ENCODE measurements at places on chromosomes 13 and 19.

GRCh38 chr19:57664269-57665127 lies 4.2 kb upstream of the ZSCAN4 start:
- DNase-seq = no peak

GRCh38 chr13:109682534-109683244 lies 103.7 kb downstream of the IRS2 start:
- DNase-seq = no peak

GRCh38 chr13:26475176-26476110 lies 82.0 kb upstream of the WASF3 start:
- no peak for DNase-seq

DNA sequence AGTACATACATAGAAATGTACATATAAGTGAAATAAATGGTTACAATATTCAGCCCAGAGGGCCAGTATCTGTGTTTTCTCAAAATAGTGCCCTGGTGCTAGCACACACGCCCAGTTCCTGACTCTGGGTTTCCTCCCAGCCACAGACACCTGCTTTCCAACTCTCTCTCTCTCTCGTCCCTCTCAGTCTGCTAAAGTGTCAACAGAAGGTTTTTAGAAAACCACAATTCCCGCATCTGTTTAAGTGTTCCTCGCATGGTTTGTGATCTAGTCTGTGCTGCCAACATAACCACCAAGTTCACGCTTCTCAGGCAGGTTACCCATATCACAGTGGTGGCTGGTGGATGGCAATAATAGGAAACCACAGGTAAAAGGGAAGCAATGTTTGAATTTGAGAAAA lies 17.8 kb upstream of the UPF3A start:
- DNase-seq = peak; percentile 68

DNA sequence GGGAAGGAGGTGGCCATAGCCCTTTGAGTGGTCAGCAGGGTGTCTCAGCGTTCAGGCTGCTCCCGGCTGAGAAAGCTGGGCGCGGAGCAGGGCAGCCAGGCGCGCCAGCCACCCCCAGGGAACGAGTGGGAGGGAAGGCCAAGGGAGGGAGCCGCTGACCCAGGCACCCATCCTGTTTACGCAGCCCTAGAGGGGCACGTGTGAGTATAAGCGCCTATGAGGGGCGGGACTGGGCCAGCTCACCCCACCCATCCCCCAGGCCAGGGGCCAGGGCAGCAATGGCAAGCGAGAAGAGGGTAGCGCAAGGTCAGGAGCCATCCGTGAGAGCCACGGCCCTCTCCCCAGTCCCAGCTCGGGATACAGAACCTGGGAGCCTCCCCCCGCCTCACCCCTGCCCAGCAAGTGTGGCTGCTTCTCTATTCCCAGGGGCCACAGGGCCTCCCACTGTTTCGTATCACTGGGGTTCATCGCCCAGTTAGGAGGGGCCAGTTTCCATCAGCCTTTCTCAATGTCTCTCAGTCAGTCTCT lies 897 bp upstream of the DMKN start:
- no peak for DNase-seq

- no peak for DNase-seq
These were observed 1138.8 kb upstream of the PCDH9 start for GRCh38 chr13:68368922-68369321.

GRCh38 chr13:42221121-42221765 lies 50.7 kb upstream of the AKAP11 start:
- DNase-seq = no peak

- DNase-seq = no peak
These were observed 59.6 kb downstream of the USP12 start for GRCh38 chr13:27112006-27112405.

DNA sequence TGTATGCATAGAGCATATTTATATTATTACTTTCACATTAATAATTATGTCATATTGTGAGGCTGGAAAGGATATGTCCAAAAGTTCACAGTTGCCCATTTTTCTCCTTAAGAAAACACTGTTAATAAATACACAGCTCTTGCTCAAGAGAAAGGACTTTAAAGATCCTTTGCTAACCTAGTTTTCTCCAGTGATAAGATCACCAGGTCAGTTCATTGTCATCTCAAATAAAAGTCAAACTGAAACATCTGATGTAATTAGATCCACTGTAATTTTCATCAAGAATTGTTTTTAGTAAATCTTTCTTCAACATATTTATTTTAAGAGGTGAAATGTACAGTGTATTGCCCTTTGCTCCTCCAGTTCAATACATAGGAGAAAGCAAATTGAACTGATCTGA lies 82.8 kb upstream of the KLHL1 start:
- no peak for DNase-seq

DNA sequence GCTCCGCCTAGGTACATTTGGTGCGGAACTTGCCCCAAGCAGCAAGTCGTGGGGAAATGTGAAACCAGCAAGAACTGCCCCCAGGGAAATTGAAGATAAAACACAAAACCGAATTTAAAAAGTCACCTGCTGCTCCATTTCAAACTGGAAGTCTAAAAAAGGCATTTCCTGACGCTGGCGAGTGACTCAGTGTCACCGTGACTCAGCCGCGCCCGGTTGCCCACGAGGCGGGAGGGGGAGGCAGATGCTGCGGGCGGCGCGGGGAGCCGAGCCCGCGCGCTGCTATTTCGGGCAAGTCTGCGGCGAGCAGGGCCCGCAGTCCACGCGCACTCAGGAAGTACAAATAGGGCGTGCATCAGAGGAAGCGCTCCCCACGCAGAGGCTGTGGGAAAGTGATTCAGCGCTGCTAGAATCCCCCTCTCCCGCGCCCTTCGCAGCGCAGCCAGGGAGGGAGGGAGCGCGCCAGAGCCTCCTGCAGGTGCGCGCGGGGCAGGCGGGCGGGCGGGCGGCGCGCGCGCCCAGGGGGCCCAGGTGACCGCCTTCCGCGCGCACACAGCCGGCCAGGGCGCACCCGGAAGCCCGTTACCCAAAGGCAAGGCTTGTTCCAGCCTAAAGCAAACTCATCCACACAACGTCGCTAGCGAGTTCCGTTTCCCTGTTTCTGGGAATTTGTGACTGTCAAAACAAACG lies 168.8 kb downstream of the COL4A1 start:
- peak; percentile 60 for DNase-seq

- no peak for DNase-seq
These were observed 8.3 kb upstream of the EPHX3 start for GRCh38 chr19:15240515-15240914.

GRCh38 chr13:111265006-111265700 lies 55.3 kb upstream of the TEX29 start:
- no peak for DNase-seq

- DNase-seq = no peak
These were observed 541 bp downstream of the ELF1 start for GRCh38 chr13:41018602-41018948.

DNA sequence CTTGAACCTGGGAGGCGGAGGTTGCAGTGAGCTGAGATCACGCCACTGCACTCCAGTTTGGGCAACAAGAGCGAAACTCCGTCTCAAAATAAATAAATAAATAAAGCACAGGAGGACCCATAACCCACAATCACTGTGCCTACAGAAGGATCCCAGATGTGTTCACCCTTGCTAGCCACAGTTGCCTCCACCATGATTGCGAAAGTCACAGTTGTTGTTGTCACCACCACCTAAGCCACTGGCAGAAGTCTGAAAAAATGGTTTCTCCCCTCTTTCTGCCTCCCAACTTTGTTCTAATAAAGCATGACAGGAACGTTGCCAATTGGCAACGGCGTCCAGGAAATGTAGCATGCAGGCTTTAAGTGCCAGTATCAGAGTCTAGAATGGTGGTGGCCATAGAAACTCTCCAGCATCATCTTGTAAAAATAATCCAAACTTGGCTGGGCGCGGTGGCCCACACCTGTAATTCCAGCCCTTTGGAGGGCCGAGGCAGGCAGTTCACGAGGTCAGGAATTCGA lies 2.2 kb upstream of the EPS15L1 start:
- no peak for DNase-seq

GRCh38 chr13:30600496-30600895 lies 17.2 kb upstream of the USPL1 start:
- DNase-seq = no peak

DNA sequence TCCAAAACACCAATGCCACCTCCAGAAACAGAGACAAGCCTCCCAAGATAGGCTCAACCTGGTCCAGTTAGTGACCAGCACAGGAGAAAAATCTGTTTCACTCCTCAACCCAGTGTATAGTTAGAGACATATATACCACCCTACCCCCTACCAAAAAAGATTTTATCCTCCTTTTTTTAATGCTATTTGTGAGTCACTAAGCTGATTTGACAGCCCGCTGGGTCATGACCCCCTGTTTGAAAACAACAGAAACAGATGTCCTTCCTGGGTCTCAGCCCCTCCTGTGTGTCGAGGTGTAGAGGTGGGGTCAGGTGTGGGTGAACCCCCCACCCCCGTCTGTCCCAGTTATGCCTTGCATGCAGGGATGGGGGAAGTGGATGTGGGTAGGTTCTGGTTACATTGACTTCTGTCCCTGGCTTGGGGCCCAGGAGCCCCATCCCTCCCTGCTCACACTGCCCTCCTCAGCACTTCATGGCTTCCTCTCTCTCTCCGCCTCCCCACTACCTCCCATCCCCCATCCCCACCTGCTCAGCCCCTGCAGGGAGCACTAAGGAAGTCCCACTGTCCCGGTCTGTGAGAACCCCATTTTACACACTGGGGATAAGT lies 14.0 kb upstream of the TOMM40 start:
- peak; percentile 53 for DNase-seq

DNA sequence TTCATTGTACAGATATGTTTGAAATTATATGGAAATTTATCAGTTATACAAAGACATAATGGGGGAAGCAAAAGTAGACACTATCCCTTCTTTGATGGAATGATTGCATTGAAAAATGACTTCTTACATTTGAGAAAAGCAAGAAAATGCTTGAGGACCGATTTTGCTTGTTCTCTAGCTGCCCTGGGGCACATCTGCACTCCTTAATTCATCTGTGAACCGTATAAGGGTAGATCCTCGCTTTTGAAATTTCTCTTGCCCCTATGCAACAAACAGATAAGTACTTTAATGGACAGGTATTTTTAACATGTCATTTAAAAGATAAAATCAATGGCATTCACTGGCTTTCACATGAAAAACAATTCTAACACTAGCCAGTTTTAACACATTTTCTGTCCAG lies 13.5 kb upstream of the MLNR start:
- DNase-seq = no peak

DNA sequence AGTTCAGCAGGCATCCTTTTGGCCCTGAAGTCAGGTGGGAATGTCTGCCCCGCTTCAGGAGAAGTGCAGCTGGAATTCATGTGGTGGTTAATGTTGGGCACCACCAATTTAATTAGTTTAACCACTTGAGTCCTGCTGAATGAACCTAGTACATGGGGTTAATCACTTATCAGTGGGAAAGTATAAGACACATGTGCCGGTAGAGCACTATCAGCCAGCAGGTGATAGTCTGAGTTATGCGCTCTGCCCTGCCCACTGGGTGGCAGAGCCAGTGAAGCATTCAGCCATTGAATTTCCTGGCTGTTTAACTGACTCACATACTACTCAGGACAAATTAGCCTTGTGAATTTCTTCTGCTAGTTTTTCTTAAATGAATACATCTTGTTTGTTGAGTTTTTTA lies 789.7 kb upstream of the PRR20A start:
- no peak for DNase-seq

- no peak for DNase-seq
These were observed 200.9 kb upstream of the TMTC4 start for GRCh38 chr13:100875392-100876043.

DNA sequence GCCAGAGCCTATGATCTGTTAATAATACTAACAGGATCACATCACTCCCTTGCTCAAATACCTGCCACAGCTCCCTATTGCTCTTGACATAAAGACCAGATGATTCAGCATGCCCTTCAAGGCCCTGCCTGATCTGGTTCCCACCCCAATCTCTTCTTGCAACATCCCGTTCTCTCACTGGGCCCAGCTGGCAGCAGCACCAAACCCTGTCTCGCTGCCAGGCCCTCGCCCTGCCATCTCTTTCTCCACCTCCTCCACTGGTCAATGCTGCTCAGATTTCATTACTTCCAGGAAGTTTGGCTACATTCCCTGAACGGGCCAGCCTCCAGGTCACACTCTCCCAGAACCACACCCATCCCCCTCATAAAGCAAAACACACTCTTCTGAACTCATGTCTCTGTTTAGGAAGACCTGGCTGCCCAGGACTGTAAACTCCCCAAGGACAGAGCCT lies 8.6 kb upstream of the BCAT2 start:
- DNase-seq = no peak

DNA sequence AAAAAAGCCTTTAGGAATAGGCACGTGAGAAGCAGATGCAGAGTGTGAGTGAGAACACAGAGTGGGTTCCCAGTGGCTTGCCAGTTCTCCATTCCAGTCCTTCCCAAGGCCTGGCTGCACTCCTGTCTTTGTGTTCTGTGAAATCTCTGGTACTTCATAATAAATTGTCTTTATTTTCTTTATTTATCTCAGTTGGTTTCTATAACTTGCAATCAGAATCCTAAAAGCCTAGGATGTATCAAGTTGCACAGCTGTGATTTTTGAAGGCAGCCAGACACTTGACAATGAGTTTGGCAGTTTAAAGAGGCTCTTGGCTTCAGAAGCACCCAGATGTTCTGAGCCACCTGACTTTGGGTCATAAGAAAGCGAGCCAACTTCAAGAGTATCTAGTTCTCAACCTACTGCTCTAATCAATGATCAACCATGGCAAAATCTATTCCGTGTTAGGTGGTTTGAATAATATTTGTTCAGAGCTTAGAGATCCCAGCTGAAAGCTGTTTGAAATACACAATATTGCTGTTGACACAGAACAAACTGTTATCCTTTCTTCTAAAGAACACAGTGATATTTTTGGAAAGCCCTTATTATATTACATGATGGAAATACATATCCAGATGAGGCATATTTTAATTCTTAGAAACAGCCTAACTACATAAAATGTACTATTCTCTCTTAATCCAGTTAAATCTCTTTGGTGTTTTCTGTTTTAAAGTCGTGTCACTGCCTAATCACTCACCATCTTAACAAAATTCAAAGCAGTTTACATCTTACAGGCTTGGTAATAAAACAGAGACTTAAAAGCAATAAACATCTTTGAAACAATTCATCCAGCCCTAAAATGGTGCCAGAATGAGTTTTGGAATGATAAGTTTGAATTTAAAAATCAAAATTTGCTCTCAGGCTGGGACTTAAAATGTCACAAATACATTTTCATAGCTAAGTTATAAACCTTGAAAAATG lies 483.0 kb upstream of the NBEA start:
- no peak for DNase-seq

- DNase-seq = no peak
These were observed 70.5 kb downstream of the NHLRC3 start for GRCh38 chr13:39108783-39109182.

Measured in KBM-7 (cell line).